ENCODE measurements at places on chromosomes 2 and 18. TPM values are rescaled to one million over a fixed set of nuclear protein-coding genes. Genes with fewer than 3 reads are reported as not detected.

The PLGLB2 gene
- total RNA-seq: not detected

The INPP5D gene
- total RNA-seq: 28.6 TPM

- no peak for DNase-seq
These were observed 232.1 kb downstream of the ARHGAP15 start for GRCh38 chr2:143361346-143361745.

GRCh38 chr2:17133052-17133671 lies 385.1 kb downstream of the RAD51AP2 start:
- no peak for DNase-seq
